Stomach (tissue), 19 donors: ENCODE measurements at places on chromosomes 13 and 19. TPM values are rescaled to one million over a fixed set of nuclear protein-coding genes. Genes with fewer than 3 reads are reported as not detected.

DNA sequence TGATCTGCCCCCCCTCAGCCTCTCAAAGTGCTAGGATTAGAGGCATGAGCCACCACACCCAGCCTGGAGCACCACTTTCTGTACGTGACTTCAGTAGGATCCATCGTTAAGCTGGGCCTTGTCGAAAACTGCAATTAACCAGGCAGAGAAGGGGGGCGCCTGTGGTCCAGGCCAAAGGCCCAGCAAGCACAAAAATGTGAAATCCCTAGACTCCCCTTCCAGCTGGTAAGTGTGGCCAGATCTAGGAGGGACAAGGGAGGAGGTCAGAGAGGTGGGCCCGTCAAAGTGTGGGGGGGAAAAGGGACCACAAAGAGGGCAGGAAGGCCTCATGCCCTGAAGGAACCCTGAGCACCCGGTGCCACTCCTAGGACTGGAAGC is 13.8 kb downstream of the DDX39A start:
- DNase-seq = no peak

- DNase-seq = no peak
Observed at GRCh38 chr13:74977498-74977897, 504.5 kb downstream of the TBC1D4 start.

GRCh38 chr19:50722201-50723013 is 757 bp upstream of the CLEC11A start:
- no peak for DNase-seq

GRCh38 chr19:1538978-1539377 is 15.1 kb downstream of the PLK5 start:
- DNase-seq = no peak

Gene FCGBP
- polyA plus RNA-seq = 11.9 TPM

Gene IZUMO4
- polyA plus RNA-seq = 22.3 TPM

GRCh38 chr13:99431927-99432608 is 69.2 kb upstream of the TM9SF2 start:
- no peak for DNase-seq

DNA sequence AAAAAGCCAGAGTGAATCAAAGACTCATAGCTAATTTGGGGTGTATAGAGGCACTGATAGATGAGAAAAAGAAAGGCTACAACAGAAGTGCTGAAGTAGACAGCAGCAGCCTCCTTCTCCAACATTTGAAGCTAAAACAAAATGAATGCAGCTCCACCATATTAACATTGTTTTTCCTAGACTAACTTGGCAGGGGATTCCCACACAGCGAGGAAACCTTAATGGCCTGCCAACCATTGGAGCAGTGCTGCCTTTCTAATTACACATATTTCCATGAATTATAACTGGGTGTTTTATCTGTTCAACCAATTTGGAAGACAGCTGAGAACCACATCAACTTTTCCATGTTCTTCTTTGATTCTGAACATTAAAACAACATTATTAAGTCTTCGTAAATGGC is 478.6 kb downstream of the LIG4 start:
- no peak for DNase-seq

Gene IZUMO2
- polyA plus RNA-seq = not detected

Gene PLIN5
- 23.8 TPM for polyA plus RNA-seq

Gene IL11
- polyA plus RNA-seq = 1.0 TPM

GRCh38 chr19:406135-406781 is 2.7 kb downstream of the C2CD4C start:
- DNase-seq = no peak

DNA sequence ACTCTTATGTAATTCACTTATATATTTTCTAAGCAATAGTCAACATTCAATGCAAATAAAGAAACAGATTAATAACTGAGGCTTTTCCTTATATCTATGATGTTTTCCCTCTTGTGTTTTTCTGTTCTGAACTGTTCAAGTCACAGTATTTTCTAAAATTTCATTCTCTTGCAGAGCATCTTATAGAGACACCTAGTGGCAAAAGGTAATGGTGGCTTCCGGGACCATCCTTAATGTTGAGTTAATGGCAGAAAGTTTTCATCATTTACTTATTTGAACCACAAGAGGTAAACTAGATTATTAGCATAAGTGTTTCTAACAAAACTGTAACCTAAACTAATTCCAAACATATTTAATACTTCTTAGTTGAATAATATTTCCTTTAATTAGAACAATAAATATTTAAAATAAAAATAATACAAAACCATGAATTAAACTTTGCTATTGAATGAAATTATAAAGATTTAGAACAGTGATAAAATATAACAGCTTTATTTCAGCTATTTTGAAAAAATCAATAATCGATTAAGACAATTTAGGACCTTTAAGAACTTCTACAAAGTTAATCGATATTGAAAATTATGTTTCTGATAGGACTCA is 1.7 kb upstream of the SLITRK5 start:
- peak; percentile 62 for DNase-seq

Gene FXYD7
- not detected for polyA plus RNA-seq

Gene ZNF541
- 0.08 TPM for polyA plus RNA-seq

- DNase-seq = no peak
Observed at GRCh38 chr19:31678421-31678820, 329.2 kb upstream of the TSHZ3 start.

DNA sequence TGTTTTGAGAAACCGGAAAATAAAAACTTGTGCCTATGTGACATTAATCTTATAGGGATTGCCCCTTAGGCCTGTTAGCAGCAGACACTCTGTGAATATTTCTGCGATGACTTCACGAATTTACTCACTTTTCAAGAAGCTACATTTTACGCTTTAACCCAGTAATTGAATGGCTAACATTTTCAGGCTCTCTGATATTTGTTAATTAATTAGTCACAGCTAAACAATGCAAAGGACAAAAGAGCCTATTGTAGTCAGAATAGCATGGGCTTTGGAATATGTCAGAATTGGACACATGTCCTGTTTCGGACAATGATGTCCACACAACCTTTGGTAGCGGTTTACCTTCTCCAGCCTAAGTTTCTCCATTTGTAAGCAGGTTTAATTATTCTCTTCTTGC is 506.6 kb downstream of the EFNB2 start:
- DNase-seq = no peak

GRCh38 chr19:13492128-13492527 is 14.2 kb downstream of the CACNA1A start:
- DNase-seq = no peak

- DNase-seq = no peak
Observed at GRCh38 chr19:55096061-55096701, 20.5 kb downstream of the EPS8L1 start.

- DNase-seq = no peak
Observed at GRCh38 chr13:100140441-100140840, 51.5 kb downstream of the PCCA start.

DNA sequence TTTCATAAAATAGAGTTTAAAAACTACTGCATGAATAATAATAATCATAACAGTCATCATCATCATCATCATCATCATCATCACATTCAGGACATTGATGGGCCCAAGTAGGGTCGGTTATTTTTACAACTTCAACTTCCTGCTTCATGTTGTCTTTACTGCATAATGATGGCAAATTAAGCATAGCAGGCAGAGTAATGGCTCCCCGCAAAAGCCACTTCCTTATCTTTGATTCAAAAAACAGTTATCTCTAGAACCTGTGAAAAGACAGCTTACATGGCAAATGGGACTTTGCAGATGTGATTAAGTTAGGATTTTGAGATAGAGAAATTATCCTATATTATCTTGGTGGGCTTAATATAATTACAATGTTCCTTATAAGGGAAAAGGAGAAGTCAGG is 792.9 kb downstream of the LIG4 start:
- no peak for DNase-seq

Gene PGLYRP2
- polyA plus RNA-seq = not detected

Gene SIGLEC10
- 3.1 TPM for polyA plus RNA-seq

DNA sequence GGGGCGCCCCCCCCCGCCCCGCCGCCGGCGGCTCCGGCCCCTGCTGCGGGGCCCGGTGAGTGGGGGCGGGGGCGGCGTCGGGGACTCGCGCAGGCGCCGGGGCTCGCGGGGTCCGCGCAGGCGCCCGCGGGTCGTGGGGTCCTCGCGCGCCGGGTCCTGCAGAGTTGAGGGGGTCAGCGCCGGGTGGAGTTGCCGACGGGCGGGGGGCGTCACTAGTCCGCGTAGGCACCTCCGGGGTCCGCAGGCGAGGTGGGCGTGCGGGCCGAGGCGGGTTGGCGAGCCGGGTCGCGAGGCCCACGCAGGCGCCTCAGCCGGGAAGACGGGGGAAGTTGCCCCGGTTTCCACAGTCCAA is 365 bp downstream of the PPP6R1 start:
- peak; percentile 73 for DNase-seq

DNA sequence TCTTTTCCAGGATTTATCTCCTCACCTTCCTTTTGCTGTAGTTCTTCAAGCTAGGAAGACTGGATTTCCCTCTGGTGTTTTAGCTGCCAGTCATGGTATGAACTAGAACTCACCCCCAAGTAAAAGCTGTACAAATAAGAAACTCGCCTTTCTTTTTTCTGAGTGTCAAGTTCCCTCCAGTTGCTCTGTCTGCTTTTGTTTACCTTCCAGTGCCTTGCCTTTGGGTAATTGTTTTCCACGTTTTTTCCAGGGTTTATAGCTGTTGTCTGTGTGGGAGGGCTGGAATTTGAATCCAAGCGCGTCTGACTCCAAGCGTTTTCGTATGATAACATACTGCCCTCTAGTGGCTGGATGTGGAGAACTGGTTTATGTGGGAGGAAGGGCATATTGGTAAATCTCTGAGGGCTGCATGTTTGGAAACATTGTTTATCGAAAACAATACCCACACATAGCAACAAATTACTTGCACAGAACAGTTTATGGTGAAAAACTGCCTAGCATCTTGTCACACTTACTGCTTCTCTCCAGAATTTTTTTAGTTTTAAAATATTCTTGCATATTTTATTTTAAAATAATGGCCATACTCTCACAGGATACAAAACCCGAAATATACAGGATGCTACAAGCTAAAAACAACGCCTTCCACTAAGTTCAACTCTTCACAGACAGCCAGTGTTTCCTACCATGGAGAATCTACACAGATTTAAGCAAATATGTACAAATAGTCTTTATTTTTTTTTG is 19.2 kb downstream of the RCN3 start:
- peak; percentile 95 for DNase-seq

- DNase-seq = peak; percentile 44
Observed at GRCh38 chr19:47315125-47315821, 5.6 kb downstream of the C5AR1 start.

DNA sequence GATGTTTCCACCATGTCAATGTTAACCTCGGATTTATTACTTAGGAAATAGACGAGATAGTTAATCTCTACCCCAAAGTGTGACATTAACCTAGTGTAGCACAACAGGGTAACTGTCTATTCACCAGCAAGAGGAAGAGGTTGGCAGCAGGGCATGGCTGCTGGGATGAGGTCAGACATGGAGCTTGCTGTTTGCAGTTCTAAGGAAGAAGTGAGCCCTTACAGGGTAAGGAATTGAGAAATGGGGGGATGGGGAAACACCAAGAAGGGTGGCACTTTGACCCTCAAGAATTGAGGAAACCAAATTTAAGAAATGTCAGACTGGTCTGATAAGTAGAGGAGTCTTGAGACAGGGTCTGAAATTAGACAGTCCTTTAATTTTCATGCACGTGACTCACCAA is 62.4 kb downstream of the MBD3L2B start:
- DNase-seq = no peak

Gene CEACAM16
- polyA plus RNA-seq = not detected

Gene CBY2
- not detected for polyA plus RNA-seq

GRCh38 chr13:44542361-44542760 is 33.8 kb downstream of the TSC22D1 start:
- no peak for DNase-seq
